Stimulated activated CD4-positive, alpha-beta T cell treated with anti-CD3 and anti-CD28 coated beads, Interleukin-4, amount 100 ng/mL, for 1 hour (primary cell): ENCODE measurements at places on chromosomes 7 and 10.

DNA sequence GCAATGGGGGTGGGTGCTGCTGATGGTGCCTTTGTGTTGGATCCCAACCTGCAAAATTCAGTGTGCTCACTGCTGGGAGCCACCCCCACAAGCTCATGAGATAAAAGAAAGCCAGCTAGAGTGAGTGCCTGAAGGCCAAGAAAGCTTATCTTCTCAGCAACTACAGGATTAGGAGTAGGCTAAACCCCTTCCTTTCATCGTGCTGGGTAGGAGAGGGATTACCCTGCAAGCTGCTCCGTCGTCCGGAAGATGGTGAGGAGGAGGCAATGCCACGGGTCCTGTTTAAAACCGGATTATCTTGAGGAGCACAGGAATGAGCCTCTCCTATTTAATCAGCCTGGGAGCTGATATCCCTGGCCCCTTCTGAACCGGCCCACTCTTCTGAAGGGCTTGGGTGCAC lies 258.0 kb downstream of the GALNT17 start:
- no peak for DNase-seq

- DNase-seq: no peak
These were observed 185.5 kb downstream of the CAMK1D start for GRCh38 chr10:12534824-12535223.

- no peak for DNase-seq
These were observed 6.9 kb upstream of the VGF start for GRCh38 chr7:101172005-101172853.

DNA sequence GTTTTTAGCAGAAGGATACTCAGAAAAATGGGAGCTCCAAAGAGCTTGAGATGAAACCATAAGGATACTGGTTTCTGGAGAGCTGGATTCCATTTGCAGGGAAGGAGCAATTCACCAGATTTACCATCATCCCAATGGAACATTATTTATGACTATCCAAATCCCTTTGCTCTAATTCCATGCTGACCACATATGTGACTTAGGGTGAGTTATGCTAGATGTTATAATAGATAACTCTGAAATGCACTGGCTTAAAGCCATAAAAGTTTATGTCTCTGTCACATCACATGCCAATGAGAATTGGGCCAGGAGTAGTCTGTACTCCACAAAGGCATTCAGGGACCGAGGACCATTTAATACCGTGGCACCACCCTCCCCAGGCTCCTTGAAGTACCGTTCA lies 185.2 kb downstream of the SKIDA1 start:
- no peak for DNase-seq

GRCh38 chr10:62852961-62853702 lies 37.0 kb upstream of the EGR2 start:
- no peak for DNase-seq

GRCh38 chr10:13739183-13739582 lies 152.4 kb downstream of the PRPF18 start:
- no peak for DNase-seq

DNA sequence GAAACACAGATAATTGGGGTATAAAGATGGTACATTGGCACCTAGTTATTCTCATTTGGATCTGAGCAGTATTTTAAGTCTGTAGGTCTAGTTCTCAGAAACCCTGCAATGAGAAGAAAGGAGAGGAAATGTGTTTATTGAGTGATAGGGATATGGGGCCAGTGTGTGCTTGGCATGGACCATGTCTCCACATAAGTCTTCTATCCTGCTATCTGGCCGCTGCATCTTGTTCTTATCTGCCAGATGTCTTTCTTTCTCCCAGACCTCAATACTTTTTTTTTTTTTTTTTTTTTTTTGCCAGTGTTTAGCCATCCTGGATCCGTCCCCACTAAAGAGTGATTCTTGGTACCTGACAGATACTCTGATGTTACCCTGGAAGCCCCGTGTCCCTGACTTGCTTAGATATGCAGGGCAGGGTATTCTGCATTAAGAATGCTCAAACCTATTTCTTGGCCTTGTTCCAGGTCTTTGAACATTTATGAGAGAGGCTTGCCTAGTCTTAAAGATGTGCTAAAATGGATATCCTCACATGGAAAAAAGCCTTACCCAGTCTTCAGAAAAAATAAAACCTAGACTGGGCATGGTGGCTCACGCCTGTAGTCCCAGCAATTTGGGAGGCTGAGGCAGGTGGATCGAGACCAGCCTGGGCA lies 10.0 kb downstream of the MTURN start:
- DNase-seq: no peak

DNA sequence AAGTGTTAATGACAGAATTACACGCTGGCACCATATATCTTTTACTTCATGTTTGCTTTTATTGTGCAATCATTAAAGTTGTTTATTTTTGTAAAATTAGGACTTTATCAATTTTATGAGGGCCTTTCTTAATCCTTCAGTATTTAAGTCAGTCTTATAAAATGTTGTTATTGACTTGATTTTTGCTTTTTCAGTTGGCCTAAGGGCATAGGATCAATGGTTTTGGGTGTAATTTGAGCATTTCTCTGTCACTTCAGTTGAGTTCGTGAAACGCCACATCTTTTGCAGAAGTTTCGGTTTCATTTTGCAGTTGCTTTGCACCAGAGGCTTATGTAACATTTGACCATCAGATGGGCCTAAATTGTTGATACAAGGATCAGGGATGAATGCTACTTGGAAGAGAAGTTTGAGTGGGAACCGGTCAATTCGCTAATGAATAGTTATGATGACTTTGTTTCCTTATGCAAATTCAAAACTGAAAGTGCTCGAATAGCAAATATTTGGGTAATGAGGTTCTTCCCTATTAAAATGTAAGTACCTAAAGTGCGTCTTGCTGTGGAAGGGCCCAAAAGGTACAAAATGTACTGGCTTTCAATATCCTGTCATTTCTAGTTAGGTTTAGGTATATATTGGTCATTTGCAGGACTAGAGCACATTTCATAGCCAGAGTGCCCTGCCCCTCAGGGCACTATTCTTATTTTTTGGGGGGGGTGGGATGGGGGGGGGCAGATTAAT lies 340.9 kb downstream of the LRMDA start:
- no peak for DNase-seq

GRCh38 chr10:98244586-98244985 lies 23.4 kb downstream of the LOXL4 start:
- no peak for DNase-seq

GRCh38 chr10:133489816-133490588 lies 36.3 kb downstream of the SCART1 start:
- DNase-seq: no peak

DNA sequence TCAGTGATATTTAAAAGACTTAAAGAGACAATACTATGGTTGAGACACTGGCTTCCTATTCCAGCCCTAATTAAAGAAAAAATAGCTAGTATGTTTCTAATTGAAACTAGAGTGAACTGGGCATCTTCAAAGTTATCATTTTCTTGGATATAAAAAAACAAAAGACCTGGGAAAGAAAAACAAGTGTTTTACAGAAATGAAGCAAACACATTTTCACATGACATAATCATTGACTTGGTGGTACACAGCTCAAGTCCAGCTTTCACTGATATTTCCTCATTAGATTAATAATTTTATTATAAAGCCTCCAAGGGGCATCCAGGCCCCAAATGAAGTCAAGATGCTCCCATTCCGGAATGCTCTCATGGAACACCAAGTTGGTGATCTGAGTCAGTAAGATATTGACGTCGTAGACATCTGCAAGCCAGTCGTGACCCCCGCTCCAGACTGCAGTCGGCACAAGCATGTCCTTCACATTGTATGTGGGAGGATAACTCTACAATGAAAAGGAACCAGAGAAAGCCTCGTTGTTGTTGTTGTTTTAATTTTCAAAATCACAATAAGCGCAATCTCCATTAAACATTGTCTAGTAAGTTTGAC lies 7.5 kb upstream of the CH25H start:
- no peak for DNase-seq

DNA sequence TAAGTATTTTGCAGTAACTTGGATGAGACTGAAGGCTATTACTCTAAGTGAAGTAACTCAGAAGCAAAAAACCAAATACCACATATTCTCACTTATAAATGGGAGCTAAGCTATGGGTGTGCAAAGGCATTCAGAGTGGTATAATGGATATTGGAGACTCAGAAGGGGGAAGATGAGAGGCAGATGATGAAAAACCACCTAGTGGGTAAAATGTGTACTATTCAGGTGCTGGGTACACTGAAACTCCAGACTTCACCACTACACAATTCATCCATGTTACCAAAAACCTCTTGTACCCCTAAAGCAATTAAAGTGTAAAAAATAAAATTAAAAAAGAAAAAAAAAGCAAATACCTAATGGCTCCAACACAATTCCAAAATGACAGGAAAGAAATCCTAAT lies 351.7 kb downstream of the NXPH1 start:
- DNase-seq: no peak

DNA sequence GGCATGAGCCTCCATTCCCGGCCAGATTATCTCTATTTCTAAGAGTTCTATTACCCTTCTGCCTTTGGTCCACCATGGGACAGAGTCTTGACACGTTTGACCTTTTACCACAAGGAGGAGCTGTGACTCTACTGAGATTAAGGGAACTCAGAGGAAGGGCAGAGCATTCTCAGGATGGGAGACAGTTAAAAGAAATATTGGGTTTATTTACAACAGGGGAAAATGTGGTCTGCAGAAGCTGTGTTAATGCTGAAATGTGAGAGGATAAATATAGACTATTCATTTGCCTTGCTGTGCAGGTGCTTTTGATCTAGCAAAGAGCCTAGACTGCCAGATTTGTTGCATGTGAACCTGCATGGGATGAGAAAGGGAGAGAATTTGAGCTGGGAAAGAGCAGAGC lies 45.8 kb upstream of the PRSS58 start:
- DNase-seq: no peak

DNA sequence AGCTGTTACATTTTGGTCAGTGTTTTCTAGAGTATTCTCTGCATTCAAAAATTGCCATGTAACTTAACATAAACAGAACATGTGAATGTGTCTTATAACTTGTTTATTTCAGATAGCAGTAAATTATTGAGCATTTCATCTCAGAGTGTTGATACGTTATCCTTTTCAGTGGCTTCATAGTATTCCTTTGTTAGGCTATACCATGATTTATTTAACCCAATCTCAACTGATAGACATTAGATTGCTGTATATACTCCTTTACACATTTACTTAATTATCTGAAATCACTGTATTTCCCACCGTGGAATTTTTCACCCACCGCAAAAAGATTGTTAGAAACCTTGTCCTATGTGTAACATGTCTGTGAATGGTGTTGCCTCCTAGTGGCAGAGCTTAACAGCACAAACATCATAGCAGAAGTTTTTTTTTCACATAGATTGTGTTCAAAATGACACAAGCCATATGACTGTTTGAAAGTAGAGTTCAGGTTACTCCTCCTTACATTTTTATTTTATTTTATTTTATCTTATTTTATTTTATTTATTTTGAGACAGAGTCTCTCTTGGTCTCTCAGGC lies 21.4 kb downstream of the SLF2 start:
- DNase-seq: no peak

GRCh38 chr10:82757901-82758300 lies 882.9 kb downstream of the NRG3 start:
- no peak for DNase-seq

DNA sequence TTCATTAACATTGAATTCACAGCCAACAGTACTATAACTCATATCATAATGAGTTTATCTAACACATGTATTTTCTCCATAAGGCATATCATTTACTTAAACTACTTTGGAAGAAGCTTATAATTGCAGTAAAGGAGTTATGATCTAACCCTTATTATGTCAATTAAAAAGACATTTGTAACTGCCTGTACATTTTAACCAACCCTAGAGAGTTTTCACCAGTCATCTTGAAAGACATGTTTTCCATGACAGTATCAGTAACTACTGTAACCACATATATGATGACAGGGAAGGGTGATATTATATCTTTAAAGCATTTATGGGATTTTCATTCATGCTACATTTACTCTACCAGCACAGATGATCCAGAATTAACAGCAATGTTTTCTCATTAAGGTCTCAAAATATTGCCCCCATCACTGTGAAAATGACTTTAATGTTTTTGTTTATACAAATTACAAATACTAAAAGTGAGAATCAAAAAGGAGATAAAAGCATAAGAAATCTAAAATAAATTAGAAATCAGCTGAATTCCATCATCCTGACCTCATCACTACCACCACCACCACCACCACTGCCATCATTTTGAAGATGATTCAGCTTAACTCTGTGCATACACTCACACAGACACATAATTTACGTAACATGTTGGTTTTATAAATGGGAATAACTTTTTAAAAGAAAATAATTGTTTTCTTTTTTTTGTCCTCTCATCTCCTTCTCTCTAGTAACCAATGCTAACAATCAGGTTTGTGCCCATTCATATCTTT lies 53.6 kb downstream of the MKLN1 start:
- DNase-seq: no peak

DNA sequence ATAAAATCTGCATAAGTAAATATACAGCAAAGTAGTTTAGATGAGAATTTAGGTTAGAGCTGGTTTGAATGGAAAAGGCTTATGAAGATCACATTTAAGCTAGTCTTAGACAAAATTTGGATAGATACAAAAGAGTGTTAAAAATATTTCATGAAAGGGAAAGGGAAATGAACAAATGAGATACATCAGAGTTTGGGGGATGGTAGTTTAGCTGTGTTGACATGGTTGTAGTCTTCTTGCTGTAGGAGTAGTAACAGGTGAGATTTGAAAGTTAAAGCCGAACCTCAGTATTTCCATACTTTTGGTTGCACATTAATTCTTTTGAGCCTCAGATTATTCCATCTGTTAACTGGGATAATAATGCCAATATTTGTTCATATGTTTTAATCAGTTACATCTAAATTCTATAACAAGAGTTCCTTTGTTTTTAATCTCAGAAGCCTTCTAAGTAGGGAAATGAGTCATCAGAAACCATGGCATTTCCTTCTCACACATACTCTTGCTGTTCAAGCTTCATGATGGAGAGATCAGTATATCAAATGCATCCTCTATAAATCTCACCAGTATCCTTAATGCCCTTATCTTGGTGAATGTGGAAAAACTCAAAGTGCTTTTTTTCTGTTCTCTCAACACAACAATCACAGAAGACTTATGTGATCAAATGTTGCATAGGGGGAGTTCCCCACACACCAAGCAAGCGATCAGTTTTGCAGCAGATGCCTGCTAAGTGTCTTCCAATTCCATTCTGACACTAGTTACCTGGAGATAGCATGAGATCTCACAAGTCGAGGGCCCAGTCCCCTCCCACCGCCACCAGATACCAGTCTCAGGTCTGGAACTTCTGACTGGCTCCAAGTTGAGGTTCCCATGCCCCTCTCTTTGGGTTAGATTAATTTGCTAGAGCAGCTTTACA lies 84.7 kb downstream of the MAPK8 start:
- no peak for DNase-seq

- DNase-seq: no peak
These were observed 22.2 kb downstream of the MKX start for GRCh38 chr10:27723436-27723835.

DNA sequence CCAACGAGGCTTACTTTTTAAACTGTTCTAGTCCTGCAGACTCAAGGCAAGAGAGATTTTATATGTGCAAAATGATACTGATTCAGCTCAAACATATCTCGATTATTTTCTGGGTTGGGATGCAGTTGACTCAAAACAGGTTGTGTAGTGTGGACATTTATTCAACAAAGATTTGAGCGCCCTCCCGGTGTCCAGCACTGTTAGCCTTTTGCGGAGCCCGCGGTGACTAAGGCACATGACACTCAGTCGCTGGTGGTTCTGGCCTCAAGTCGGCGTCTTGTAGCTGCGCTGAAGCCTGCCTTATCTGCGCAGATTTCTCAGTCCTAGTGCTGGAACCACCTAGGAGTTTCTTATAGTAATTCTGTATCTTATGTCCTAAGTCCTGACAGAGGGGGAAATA lies 938 bp upstream of the CADPS2 start:
- no peak for DNase-seq
